ENCODE measurements at places on chromosomes 7 and 10.

DNA sequence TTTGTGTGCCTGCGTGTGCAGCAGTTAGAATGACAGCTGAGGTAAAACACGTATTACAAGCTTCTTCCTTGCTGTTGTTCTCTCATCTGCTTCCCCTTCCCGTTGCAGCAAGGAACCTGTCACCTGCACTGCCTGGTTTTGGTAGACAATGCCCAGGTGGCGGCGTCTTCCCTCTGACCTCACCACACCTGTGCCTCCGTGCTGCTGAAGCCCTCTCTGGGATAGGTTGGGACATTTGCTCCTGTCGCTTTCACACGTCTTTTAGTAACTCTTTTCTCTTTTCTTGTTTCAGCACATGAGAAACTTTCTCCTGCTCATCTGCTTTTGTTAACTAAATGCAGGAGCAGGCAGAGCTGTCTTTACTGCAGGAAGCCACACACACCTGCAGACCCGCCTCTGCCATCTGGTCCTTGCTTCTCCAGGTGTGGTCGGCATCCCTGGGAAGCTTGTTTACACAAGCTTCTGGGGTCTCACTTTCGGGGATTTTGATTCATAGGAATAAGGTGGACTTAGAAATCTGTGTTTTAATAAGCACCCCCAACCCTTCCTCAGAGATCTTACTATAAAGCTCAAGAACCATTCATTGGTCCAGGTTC lies 60.7 kb upstream of the EXOC6 start:
- no peak for DNase-seq

DNA sequence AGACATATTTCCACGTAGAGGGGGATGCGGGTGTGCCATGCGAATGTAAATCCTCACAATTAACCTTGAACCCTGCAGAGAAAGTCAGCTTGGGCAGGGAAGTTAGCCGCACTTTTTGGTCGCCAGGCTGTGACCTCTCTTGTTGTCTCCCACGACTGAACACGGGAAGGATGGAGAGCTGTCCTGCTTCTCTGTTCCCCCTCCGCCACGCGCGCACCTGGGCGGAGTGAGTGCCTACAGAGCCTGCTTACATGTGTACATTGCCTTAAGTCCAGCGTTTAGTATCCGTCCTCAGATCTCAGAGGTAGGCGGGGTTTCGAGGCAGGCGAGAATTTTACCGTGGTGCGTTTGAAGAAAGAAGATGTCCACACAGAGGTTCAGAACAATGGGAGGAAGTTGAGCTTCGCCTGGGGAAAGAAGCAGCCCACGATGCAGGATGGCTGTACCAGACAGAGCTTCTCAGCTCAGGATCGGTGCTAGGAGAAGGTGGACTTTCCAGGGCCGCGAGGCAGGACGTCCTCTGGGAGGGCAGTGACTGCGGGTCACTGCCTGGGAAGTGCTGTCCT lies 482 bp upstream of the ERCC6 start:
- no peak for DNase-seq

GRCh38 chr10:78717200-78717599 lies 351.6 kb upstream of the ZMIZ1 start:
- DNase-seq = no peak

DNA sequence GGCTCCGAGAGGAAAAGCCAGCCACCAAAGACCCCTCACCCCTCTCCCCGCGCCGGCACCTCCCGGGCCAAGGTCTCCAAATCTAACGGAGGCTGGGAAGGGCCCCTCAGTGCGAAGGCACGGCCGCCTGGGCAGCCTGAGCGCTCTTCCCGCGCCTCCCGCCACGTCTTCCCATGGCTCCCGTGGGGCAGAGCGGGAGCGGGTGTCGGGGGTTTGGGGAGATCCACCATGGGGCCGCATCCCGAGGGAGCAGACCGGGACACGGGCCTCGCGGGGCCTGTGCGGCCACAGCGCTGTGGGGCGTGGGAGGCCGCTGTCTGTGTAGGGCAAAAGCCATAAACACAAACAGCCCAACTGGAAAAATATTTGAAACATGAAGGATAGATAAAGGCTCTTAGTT lies 22.4 kb downstream of the GPER1 start:
- DNase-seq = no peak

Measured in stimulated activated CD4-positive, alpha-beta T cell treated with anti-CD3 and anti-CD28 coated beads, Interleukin-12 subunit alpha, Interleukin-12 subunit beta, amount 100 ng/mL, for 48 hours (primary cell).